Activated naive CD4-positive, alpha-beta T cell treated with anti-CD3 and anti-CD28 coated beads, Interleukin-2, amount 50 U/mL, for 72 hours (primary cell): ENCODE measurements at places on chromosomes 12 and 14. TPM values are rescaled to one million over a fixed set of nuclear protein-coding genes. Genes with fewer than 3 reads are reported as not detected.

- no peak for DNase-seq
Observed at GRCh38 chr12:123488539-123489230, 30.7 kb downstream of the SNRNP35 start.

DNA sequence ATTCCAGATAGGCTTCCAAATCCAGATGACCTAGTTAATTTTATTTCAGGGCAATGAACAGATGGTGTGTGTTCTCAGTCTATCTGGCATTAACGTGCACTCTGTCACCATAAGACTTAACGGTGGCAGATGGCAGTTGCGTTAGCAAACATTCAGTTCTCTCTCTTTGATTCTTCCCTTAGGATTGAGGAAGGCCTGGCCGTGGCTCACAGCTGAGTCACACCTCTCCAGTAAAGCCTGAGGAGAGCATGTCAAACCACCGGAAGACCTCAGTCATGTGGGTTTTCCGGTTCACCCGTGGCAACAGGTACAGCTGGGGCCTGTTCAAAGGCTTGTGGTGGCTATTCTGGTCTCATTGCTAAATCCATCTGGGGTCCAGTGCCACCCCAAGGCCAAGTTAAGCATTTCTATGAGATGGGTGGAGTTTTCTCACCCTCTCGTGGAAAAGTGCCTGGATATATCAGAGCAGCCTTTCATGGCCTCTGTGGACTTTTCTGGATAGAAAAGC, 545.1 kb upstream of the ATP2B1 start:
- DNase-seq = peak; percentile 74

Gene IFI27L1
- 48.0 TPM for total RNA-seq

DNA sequence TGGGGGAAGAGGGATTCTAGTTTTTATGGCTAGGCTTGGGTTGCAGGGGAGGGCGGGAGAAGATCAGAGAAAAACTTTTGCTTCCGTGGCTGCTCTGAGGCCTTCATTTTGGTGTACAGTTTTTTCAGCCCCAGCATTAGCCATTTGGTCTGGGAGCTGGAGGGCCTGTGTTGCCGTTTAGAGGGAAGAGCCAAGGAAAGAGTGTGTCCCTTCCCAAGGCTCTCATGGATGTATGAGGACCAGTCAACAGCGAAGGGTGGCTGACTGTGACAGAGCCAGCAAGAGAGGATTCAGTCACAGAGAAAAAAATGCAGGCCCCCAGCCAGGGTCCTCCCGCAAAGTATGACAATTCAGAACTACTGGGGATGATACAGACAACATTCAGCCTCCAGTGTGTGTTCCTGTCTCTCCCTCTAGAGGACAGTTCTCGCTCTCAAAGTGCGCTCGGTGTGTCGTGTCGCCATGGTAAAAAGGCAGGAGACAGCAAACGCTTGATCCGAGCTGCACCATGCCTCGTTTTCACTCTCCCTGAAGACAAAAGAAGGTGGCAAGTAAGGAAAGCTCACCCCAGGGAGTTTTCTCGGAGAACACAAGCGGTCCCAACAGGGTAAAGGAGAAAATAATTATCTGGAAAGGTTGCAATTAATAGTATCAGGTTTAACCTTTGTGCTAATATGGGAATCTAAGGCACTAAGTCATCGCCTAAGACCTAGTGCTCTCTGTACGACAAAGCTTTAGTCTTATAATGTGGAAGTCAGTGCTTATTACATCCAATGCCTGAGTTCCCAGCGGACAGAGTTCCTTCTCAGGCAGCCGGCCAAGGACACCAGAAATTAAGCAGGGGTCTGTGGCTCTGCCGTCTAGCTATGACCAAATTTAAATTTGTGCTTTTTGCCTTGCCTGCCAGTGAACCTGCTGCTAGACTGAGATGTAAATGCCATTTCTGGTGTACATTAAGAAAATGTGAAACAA, 157.3 kb upstream of the PLXNC1 start:
- DNase-seq = no peak

Gene KCNC2
- not detected for total RNA-seq

Gene HOTAIR
- not detected for total RNA-seq

GRCh38 chr12:57935331-57935730, 6.0 kb upstream of the ATP23 start:
- DNase-seq = no peak

Gene NGB
- not detected for total RNA-seq

Gene MARCHF9
- total RNA-seq = 17.4 TPM

- DNase-seq = no peak
Observed at GRCh38 chr14:74490486-74490885, 2.6 kb downstream of the NPC2 start.

- no peak for DNase-seq
Observed at GRCh38 chr14:72666610-72667009, 227.3 kb downstream of the DPF3 start.

DNA sequence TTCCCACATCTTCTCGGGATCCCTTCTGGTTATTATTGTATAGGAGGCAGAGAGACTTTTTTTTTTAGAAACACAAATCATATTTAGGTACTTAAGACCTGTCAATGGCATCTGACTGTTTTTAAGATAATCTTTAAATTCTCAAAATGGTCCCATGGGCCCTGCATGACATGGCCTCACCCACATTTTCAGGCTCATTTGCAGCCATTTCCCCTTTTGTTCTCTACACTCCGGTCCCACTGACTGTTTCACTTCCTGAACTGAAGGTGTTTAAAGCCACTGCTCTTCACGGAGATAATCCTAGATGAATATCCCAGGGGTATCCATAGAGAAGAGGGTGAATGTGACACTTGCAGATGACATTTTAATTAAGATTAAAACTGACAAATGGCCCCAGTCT, 12.3 kb upstream of the C12orf71 start:
- DNase-seq = no peak

DNA sequence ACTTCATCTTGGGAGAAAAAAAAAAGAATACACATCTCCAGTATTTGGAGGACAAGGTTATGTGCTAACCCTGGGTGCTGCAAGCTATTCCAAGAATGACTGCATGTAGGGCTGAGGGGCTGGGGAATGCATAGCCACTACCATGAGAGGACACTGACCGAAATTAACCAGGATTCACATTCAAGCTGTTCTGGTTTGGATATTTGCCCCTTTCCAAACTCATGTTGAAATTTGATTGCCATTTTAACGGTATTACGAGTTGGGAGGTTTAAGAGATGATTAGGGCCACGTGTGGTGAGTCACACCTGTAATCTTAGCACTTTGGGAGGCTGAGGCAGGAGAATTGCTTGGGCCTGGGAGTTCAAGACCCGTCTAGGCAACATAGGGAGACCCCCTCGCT, 18.5 kb upstream of the MARK3 start:
- DNase-seq = no peak

DNA sequence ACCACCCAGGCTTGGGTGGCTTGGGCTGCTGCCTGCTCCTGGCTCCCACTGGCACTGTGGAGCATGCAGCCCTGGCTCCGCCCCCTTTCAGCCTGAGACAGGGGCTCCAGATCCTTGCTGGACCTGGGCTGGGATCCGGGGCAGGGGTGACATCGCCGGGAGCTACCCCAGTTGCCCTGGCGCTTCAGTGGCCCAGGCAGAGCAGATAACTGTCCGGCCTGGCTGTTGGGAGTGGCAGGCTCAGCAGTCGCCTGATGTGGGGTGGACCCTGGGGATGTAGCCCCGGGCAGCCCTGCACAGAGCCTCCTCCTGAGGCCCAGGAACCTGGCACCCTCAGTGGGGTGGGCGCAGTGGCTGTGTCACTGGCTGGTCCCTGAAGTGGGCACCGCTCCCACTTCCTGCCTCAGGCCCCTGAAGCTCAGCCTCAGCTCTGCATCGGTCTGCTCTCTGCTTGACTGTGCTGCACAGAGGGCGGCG, 57.9 kb downstream of the FUT8 start:
- no peak for DNase-seq

Gene TMTC1
- total RNA-seq = not detected

GRCh38 chr12:104304261-104305009, 896 bp downstream of the EID3 start:
- no peak for DNase-seq

Gene PTGER2
- total RNA-seq = 2.5 TPM

GRCh38 chr12:54172168-54172567, 16.6 kb downstream of the SMUG1 start:
- no peak for DNase-seq

DNA sequence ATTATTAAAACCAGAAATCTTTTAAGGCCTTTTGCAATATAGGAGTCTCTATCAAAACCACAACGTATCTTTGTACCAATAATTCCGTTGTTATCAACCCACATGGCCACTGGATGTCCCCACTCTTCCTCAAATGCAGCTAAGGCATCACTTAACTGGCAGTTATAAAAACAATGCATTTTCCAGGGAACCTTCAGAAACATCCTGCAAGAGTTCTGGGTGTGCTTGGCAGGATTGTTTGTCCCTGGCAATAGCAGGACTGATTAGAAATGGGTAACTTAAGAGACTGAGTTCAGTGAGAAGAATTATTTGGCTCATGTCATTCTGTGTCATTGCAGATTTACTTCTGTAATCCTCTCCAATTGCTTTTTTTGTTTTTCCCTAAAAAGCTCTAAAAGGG, 112.0 kb downstream of the SLC15A5 start:
- DNase-seq = no peak

DNA sequence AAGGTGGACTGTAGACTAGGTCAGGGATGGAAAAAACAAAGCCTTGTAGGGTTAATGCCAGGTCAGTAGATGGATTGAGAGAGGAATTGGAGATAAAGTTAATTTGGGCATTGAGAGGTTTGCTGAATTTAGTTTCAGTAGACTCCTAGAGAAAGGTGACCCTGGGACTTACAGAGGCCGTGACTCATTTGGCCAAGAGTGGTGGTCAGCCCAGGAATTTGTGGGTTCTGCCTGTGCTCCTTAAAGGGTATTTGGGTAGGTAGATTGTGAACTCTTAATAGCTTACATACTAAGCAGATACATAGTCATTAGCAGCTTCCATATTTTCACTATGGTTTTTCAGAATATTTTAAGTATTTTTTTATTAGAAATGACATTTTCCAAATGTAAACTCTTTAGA, 21.8 kb downstream of the PLEKHA5 start:
- DNase-seq = no peak

Gene SERPINA4
- not detected for total RNA-seq

GRCh38 chr12:127810041-127810440, 456.9 kb upstream of the TMEM132C start:
- no peak for DNase-seq

DNA sequence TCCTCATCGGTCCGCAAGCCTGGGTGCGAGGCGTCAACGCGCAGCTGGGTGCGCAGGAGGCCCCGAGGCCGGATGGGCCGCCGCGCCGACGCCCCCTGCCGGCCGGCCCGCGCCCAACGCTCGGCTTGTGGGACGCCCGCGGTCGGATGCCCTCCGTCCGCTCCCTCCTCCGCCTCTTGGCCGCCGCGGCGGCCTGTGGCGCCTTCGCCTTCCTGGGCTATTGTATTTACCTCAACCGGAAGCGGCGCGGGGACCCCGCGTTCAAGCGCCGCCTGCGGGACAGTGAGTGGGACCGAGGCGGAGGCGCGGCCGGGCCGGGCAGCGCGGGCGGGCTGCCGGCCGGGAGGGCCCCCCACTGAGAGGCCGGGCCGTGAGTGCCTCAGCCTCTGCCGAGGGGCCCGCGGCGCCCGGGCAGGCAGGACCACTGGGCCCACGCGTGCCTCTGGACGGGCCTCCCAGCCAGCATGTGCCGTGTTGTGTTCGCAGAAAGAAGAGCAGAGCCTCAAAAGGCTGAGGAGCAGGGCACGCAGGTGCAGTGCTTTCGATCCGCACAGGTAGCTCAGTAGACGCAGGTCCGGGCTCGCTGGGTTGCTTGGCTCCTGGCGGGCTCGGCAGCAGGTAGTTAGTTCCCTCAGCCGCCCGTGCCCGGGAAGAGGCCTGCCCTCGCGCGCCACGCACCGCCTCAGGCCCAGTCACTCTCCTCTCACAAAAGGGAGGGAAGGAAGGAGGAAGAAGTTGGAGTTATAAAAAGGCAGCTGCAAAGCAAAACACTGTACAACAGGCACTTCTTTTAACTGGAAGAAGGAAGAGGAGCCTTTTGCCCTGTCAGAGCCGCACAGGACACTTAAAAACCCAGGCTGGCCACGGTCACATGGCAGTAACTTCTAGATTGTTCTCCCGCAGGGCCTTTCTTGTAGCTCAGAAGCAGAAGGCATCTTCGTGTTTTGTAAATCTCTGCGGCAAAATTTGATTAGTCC, at the start of gene TOMM20L:
Gene TOMM20L (plus strand): TSS at position 119 of the 977 bp plus-strand sequence. CDS start 28 bp downstream, at position 147.
- peak; percentile 81 for DNase-seq

Gene UBR7
- total RNA-seq = 75.8 TPM

DNA sequence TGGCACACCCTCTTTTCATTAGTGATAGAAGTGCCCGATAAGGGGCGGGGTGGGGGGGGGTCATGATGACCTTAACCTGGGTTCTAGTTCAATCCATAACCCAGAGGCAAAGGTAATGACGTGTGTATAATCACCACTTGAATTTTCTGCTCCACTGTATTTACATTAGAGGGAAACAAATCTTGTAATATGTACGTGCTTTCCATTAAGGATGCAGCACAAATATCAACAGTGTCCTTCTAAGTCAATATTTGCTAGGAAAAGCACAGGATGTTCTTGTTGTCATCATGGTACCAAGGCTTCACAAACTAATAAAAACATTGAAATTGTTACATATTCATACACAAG, 121.2 kb upstream of the SLC38A2 start:
- DNase-seq = no peak

- no peak for DNase-seq
Observed at GRCh38 chr12:66733839-66734238, 55.0 kb upstream of the GRIP1 start.

DNA sequence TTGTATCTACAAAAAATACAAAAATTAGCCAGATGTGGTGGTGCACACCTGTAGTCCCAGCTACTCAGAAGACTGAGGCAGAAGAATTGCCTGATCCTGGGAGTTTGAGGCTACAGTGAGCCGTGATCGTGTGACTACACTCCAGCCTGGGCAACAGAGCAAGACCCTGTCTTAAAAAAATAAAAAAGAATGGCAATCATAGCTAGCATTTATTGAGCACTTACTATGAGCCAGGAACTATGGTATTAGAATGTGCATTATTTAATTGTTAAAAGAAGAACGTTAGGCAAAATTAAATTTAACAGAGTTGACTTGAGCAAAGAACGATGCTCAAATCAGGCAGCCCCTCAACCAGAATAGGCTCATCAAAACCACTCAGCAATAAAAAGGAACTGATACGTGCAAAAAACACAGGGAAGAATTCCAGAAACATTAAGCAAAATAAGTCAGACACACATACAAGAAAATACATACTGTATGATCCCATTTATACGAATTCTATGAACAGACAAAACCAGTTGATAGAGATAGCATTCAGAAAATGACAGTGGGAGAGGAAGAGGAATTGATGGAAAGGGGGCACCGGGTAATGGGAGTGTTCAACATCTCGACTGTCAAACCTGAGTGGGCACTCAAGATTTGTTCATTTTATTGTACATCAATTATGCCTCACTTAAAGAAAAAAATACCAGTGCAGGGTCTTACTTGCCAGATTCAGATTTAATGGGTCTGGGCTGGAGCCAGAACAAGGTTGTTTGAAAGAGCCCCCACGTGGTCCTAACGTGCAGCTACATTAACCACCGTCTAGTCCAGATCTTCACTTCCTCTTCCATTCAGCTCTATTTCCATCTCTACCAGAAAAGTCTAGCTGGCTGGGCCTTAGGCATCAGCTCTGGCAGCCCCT, 8.0 kb downstream of the SCNN1A start:
- DNase-seq = no peak

Gene CEBPE
- 0.34 TPM for total RNA-seq

- no peak for DNase-seq
Observed at GRCh38 chr14:63452796-63453195, 90.4 kb downstream of the PPP2R5E start.

GRCh38 chr14:53921027-53921426, 35.6 kb downstream of the BMP4 start:
- no peak for DNase-seq

Gene STX2
- 16.6 TPM for total RNA-seq
